Mesothelial cell of epicardium (in vitro differentiated cells): ENCODE measurements at places on chromosomes 7 and 10. TPM values are rescaled to one million over a fixed set of nuclear protein-coding genes. Genes with fewer than 3 reads are reported as not detected.

Gene SPDYE5
- total RNA-seq, result 0.14 to 0.16 TPM in 2 of 3 replicates, not detected in the other

- no peak for DNase-seq
These were observed 61.9 kb downstream of the SGMS1 start for GRCh38 chr10:50561816-50562215.

- no peak for DNase-seq
These were observed at the start of gene CALHM3 for GRCh38 chr10:103479135-103479534. CALHM3 (minus strand) TSS chr10:103479240; CDS start chr10:103479032, 208 bp downstream.

Gene RADIL
- 3.3 to 4.2 TPM (median 4.0 TPM) in 3 replicates for total RNA-seq
